ENCODE measurements at places on chromosomes 11 and 22. TPM values are rescaled to one million over a fixed set of nuclear protein-coding genes. Genes with fewer than 3 reads are reported as not detected.

The TEAD1 gene
- 136 TPM for total RNA-seq

The PNPLA3 gene
- total RNA-seq = 34.5 TPM

The SYT7 gene
- 13.9 TPM for total RNA-seq

The WBP2NL gene
- total RNA-seq = not detected

The CLCF1 gene
- total RNA-seq = 6.8 TPM

The MPZL3 gene
- total RNA-seq = not detected

The BAIAP2L2 gene
- total RNA-seq = 0.45 TPM

The KRTAP5-10 gene
- total RNA-seq = not detected

The CBX6 gene
- 26.1 TPM for total RNA-seq

The TIMP3 gene
- 4.0 TPM for total RNA-seq

The MYBPC3 gene
- total RNA-seq = not detected

The FREY1 gene
- 0.29 TPM for total RNA-seq

The PRR5L gene
- total RNA-seq = 20.7 TPM

The PEX26 gene
- 22.8 TPM for total RNA-seq

The SHISA8 gene
- total RNA-seq = 0.27 TPM

Data from myocyte (in vitro differentiated cells).